Peyer's patch (tissue), 4 donors: ENCODE measurements at places on chromosomes 6 and 20. TPM values are rescaled to one million over a fixed set of nuclear protein-coding genes. Genes with fewer than 3 reads are reported as not detected.

PXDC1 gene
- total RNA-seq, result 35.5 TPM

SUMO4 gene
- total RNA-seq, result 5.1 TPM

DLK2 gene
- total RNA-seq, result not detected

SLX4IP gene
- total RNA-seq, result 8.3 TPM

HLA-E gene
- total RNA-seq, result 381 TPM

GLO1 gene
- total RNA-seq, result 190 TPM

TCF21 gene
- 29.7 TPM for total RNA-seq

BEND3 gene
- total RNA-seq, result 2.6 TPM

POPDC3 gene
- total RNA-seq, result not detected

SH3BGRL2 gene
- total RNA-seq, result 54.5 TPM

DSTN gene
- total RNA-seq, result 151 TPM

WFDC10B gene
- not detected for total RNA-seq

ABHD16B gene
- not detected for total RNA-seq

MUC21 gene
- total RNA-seq, result not detected

FUT9 gene
- total RNA-seq, result not detected

LBP gene
- total RNA-seq, result not detected

OR12D3 gene
- total RNA-seq, result not detected

TMEM151B gene
- total RNA-seq, result not detected

GRCh38 chr20:11654766-11655165 lies 262.9 kb upstream of the BTBD3 start:
- no peaks in the 10 kb centered on the region for H3K4me1 ChIP-seq
- no peak overlapping the region for H3K4me3 ChIP-seq
- no peaks in the 10 kb centered on the region for H3K27me3 ChIP-seq
- no peak for DNase-seq
- no peaks in the 10 kb centered on the region for H3K36me3 ChIP-seq
- H3K27ac ChIP-seq, result no peak overlapping the region

GRCh38 chr6:111024681-111025080 lies 42.8 kb downstream of the RPF2 start:
- no peaks in the 10 kb centered on the region for H3K4me1 ChIP-seq
- no peak overlapping the region for H3K4me3 ChIP-seq
- no peaks in the 10 kb centered on the region for H3K36me3 ChIP-seq
- no peak for DNase-seq

DNA sequence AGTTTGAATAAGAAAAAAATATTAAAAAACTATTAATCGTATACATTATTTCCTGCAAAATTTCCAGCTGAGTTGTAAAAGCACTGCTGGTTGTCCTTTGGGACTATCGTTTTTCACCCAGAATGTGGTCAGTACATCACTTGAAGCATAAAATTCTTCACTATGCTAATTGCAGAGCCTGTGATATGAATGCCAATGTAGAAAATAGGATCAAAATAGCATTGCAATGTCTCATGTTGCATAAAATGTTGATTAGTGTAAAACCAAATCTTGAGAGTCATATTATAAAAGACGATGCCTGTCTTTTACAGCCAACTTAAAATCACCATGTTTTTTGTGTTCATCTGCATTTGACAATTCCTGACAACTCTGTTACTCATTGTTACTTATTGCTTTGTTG lies 207.7 kb downstream of the MMUT start:
- no peak overlapping the region for H3K27ac ChIP-seq
- no peaks in the 10 kb centered on the region for H3K36me3 ChIP-seq
- DNase-seq, result no peak
- H3K4me1 ChIP-seq, result no peaks in the 10 kb centered on the region
- H3K27me3 ChIP-seq, result no peaks in the 10 kb centered on the region
- no peak overlapping the region for H3K4me3 ChIP-seq

DNA sequence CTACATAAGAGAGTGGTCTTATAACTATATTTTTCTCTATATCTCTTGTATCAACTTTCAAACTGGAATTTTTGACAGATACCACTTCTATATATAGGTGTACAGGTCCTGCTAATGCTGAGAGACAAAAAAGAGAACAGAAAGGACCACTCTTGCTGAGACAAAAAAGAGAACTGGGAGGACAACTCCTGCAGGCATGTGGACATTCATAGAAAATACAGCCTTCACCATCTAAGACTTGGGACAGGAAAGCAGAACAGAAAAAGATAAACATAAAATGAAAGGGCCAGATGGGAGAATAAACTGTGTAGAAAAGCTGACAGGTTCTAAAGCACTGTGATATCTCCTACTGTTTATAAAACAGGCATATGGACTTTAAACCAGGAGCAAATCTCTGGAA lies 541.0 kb upstream of the ADGRB3 start:
- H3K4me3 ChIP-seq, result no peak overlapping the region
- H3K36me3 ChIP-seq, result no peaks in the 10 kb centered on the region
- DNase-seq, result no peak
- H3K27me3 ChIP-seq, result no peaks in the 10 kb centered on the region
- no peak overlapping the region for H3K27ac ChIP-seq

DNA sequence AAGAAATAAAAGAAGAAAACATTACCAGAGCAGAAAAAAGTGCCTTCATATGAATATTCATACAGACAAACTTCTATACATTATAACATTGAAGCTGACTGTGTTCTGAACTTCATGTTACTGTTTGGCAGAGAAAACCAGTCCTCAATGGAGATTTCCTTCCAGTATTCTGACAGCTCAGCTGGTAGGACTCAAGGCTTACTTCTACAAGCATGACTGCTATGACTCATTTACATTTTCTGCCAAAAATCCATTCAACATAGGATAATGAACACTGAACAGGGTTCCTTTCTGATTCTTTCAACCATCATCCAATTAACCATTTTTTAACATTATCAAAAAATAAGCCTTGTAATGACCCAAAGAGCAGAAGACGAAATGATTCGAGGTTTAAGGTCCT lies 25.4 kb downstream of the COL9A1 start:
- no peak for DNase-seq
- H3K27me3 ChIP-seq, result peaks cover 2% of the 10 kb centered on the region
- no peak overlapping the region for H3K27ac ChIP-seq
- no peak overlapping the region for H3K4me3 ChIP-seq

GRCh38 chr20:58464838-58465237 lies 50.4 kb downstream of the APCDD1L start:
- H3K27me3 ChIP-seq, result no peaks in the 10 kb centered on the region
- no peaks in the 10 kb centered on the region for H3K4me1 ChIP-seq
- no peak for DNase-seq
- no peak overlapping the region for H3K27ac ChIP-seq

DNA sequence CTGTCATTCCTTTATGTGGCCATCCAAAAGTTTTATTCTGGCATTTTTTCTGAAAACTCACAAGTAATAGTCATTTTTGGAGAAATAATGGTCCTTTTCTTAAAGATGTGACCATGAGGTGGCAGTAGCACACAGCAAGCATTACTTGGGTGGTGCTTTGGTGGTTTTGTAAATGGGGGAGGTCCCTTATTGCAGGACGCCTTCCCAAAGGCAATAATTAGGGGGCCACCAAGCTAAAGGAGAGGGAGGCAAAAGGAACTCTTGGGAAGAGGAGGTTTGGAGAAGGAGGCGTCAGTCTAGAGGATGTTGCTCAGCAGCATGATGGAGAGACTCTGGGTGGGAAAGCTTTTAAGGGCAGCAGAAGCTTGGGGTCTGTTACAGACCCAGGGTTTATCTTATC lies 422.6 kb upstream of the MMS22L start:
- no peak overlapping the region for H3K4me3 ChIP-seq
- no peaks in the 10 kb centered on the region for H3K36me3 ChIP-seq
- no peaks in the 10 kb centered on the region for H3K4me1 ChIP-seq
- no peak overlapping the region for H3K27ac ChIP-seq

- H3K27me3 ChIP-seq, result no peaks in the 10 kb centered on the region
- H3K4me1 ChIP-seq, result no peaks in the 10 kb centered on the region
- no peak overlapping the region for H3K27ac ChIP-seq
- H3K36me3 ChIP-seq, result no peaks in the 10 kb centered on the region
- no peak overlapping the region for H3K4me3 ChIP-seq
These were observed 434.1 kb upstream of the MMS22L start for GRCh38 chr6:97717086-97717485.

DNA sequence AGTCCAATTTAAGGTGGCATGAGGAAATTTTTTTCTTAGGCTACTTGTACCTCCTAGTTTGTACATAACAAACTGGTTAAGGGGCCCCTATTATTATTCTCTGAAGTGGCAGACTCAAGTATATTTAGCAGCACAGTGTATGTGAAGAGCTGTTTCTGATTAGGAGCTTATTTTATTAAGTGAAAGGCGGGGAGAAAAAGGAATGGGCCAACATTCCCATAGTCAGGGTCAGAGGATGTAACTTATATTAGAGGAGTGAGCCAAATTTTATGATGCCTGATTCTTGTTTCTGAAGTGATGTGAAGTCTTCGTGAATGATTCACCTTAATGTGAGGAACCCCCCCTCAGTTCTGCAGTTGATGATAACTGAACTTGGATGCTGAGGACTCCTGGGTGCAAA lies 2.8 kb downstream of the HECA start:
- H3K27ac ChIP-seq, result no peak overlapping the region
- no peaks in the 10 kb centered on the region for H3K27me3 ChIP-seq
- H3K4me3 ChIP-seq, result peak overlapping the region; percentile 93
- no peaks in the 10 kb centered on the region for H3K4me1 ChIP-seq
- no peaks in the 10 kb centered on the region for H3K36me3 ChIP-seq
- no peak for DNase-seq

GRCh38 chr6:43740961-43741764 lies 28.8 kb upstream of the VEGFA start:
- H3K36me3 ChIP-seq, result no peaks in the 10 kb centered on the region
- H3K4me3 ChIP-seq, result no peak overlapping the region
- no peak for DNase-seq
- H3K4me1 ChIP-seq, result peaks cover 18% of the 10 kb centered on the region

GRCh38 chr6:21360336-21360735 lies 233.2 kb upstream of the SOX4 start:
- no peaks in the 10 kb centered on the region for H3K27me3 ChIP-seq
- no peak overlapping the region for H3K27ac ChIP-seq
- H3K4me3 ChIP-seq, result no peak overlapping the region
- DNase-seq, result no peak
- no peaks in the 10 kb centered on the region for H3K36me3 ChIP-seq

GRCh38 chr20:17803765-17804164 lies 104.0 kb downstream of the BANF2 start:
- no peak overlapping the region for H3K27ac ChIP-seq
- H3K4me3 ChIP-seq, result no peak overlapping the region
- no peak for DNase-seq
- no peaks in the 10 kb centered on the region for H3K36me3 ChIP-seq
- H3K4me1 ChIP-seq, result no peaks in the 10 kb centered on the region

DNA sequence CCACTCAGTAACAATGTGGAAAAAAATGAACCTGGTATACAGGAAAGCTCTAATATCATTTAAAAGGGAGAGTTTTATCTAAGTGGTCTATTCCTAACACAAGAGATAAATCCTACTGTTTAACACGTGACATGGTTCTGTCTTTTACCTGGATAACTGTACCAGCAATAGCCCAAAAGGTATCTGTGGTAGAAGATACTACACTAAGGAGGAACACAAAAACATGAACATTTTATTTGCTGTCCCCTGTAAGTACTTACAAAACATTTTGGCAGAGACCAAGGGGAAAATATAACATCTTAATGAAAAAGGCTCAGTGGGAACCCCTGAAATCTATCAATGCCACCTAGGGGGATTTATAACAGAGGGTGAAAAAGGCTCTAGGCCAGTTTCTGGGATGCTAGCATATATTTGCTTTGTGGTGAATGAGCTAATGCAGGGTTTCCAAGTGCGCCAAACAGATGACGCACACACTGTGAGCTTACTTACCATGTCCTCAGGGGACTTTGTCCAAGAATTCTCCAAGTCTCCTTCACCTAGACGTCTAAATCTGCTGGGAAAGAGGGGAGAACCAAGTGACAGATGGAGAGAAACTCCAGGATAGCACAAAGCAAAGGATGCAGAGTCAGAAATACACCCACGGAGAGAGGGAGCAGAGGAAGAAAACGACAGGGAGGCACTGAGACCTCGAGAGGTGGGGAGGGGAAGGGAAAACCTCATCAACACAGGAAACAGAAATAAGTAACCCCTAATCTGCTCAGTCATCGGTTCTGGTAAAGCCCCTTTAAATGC lies 147.9 kb upstream of the PRND start:
- no peak overlapping the region for H3K4me3 ChIP-seq
- H3K36me3 ChIP-seq, result no peaks in the 10 kb centered on the region
- no peaks in the 10 kb centered on the region for H3K27me3 ChIP-seq

- DNase-seq, result no peak
- H3K36me3 ChIP-seq, result no peaks in the 10 kb centered on the region
- H3K27me3 ChIP-seq, result no peaks in the 10 kb centered on the region
- no peak overlapping the region for H3K27ac ChIP-seq
These were observed 9.9 kb downstream of the SRSF6 start for GRCh38 chr20:43467589-43467988.

DNA sequence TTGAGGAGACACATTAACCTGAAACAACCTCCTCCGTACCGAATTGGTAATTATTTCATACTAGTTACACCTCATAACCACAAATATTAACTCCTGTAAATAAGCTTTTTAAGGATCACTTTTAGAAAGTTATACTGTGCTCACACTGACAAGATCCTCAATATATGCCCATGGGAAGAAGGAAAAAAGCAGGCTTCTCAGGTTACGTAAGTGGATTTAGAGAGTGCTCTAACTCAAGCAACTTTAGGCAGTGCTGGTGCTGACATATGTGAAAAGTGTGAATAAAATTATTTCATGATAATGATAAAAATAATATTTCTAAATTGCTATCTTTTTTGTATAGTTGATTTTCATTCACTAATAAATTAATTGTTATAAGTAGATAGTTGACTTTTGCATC lies 76.1 kb downstream of the PRKN start:
- no peak overlapping the region for H3K27ac ChIP-seq
- no peaks in the 10 kb centered on the region for H3K36me3 ChIP-seq
- DNase-seq, result no peak
- no peaks in the 10 kb centered on the region for H3K4me1 ChIP-seq
- no peaks in the 10 kb centered on the region for H3K27me3 ChIP-seq
- no peak overlapping the region for H3K4me3 ChIP-seq

- no peak overlapping the region for H3K4me3 ChIP-seq
- DNase-seq, result no peak
- no peaks in the 10 kb centered on the region for H3K36me3 ChIP-seq
These were observed 20.2 kb downstream of the RAMACL start for GRCh38 chr6:166566026-166567011.

GRCh38 chr20:24106801-24107445 lies 118.3 kb upstream of the GGTLC1 start:
- H3K36me3 ChIP-seq, result no peaks in the 10 kb centered on the region
- no peaks in the 10 kb centered on the region for H3K27me3 ChIP-seq
- H3K4me1 ChIP-seq, result no peaks in the 10 kb centered on the region

- H3K4me3 ChIP-seq, result no peak overlapping the region
- H3K27me3 ChIP-seq, result no peaks in the 10 kb centered on the region
- no peak overlapping the region for H3K27ac ChIP-seq
- no peaks in the 10 kb centered on the region for H3K36me3 ChIP-seq
- no peaks in the 10 kb centered on the region for H3K4me1 ChIP-seq
These were observed 736.4 kb upstream of the MARCKS start for GRCh38 chr6:113120582-113121285.

GRCh38 chr6:38570750-38571149 lies 69.0 kb downstream of the BTBD9 start:
- H3K4me1 ChIP-seq, result no peaks in the 10 kb centered on the region
- H3K36me3 ChIP-seq, result no peaks in the 10 kb centered on the region
- DNase-seq, result no peak
- H3K4me3 ChIP-seq, result no peak overlapping the region
- no peaks in the 10 kb centered on the region for H3K27me3 ChIP-seq
- H3K27ac ChIP-seq, result no peak overlapping the region
